ENCODE measurements at places on chromosomes 12 and 14.

DNA sequence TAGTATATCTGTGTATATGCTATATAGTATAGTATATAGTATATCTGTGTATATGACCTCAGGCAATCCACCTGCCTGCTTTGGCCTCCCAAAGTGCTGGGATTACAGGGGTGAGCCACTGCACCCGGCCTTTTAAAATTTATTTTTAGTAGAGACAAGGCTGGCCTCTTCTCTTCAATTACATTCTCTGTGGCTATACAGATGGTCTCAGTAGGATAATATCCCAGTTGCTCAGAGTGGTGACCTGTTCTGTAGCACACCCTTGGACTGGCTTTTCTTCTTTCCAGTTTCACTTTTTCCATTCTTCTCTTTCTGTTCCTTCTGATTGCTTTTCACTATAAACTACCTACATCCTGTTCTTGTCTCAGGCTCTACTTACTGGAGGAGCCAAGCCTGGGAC, 3.1 kb upstream of the NFATC4 start:
- no peak for DNase-seq

DNA sequence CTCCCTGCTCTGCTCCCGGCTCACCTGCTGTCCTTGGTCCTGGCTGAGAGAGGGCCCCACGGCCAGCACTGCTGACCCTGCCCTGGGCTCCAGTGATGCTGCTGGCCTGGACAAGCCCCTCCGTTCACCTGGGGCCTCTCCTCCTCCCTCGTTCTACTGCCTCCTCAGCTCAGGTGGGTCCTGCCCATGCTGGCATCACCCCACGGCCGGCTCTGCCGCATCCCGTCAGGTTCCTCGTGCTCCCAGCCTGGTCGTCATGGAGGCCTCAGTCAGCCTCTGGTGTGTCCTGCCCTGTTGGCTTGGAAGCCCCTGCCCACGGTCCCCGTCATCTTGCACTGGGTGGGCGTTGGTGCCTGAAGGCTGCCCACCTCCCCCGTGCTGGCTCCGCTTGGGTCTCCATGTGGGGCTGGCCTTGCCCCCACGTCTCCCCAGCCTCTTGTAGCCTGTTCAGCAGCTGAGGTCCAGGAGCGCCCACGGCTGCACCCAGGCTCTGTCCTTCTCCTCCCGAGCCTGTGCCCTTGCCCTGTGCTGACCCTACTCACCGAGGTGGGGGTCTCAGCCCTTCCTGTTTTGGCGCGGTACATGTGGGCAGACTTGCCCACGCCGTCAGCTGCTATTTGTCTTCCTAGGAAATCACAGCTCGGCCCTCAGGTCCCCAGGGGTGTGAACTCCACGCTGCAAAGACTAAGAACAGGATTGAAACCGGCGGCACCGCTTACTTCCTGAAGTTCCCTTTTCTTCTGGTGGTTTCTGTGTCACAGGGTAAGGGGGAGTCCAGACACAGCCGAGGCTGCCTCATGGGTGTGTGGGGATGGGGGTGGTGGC, 121.6 kb downstream of the TMEM121 start:
- no peak for DNase-seq

- DNase-seq, result no peak
These were observed 38.0 kb downstream of the NFKBIA start for GRCh38 chr14:35366521-35366976.

DNA sequence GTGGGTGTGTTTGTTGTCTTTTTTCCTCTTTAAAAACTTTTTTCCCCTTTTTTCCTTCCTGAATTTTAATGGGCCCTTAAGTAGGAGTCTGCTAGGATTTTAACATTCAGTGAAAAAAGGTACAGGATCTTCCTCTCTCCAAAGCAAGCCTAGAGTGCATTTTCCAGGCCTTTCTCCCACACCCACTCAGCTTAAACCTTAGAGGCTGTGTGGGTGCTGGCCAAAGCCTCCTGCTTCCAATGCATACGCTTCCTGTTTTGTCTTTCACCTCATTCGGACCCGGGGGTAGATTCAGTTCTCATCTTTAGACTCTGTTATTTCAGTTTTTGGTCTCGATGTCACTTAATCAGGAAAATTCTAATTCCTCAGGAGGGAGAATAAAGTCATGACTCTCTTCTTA, 51.2 kb downstream of the TMEM30B start:
- DNase-seq, result no peak

DNA sequence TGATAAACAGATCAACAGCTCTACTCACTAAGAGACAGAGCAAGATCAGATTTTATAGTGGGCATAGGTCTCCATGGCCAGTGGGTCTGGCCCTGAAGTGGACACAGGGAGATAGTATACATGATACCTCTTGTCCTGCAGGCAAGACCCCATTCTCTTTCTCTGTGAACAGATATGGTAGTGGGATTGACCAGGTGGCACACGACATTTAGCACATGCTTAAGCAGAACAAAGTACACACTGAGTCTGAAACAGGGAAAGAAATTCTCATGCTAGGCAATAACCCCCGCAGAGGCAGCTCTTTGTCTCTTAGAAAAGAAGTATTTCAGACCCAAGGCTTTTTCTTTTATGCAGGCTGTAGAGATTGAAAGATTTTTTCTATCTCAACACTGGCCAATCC, 1331.2 kb downstream of the FSCB start:
- DNase-seq, result no peak

Measured in ovary (tissue), 10 donors.